Activated T-cell treated with anti-CD3 and anti-CD28 coated beads, Interleukin-2, amount 50 U/mL, for 48 hours (primary cell): ENCODE measurements at places on chromosomes 1 and 21.

DNA sequence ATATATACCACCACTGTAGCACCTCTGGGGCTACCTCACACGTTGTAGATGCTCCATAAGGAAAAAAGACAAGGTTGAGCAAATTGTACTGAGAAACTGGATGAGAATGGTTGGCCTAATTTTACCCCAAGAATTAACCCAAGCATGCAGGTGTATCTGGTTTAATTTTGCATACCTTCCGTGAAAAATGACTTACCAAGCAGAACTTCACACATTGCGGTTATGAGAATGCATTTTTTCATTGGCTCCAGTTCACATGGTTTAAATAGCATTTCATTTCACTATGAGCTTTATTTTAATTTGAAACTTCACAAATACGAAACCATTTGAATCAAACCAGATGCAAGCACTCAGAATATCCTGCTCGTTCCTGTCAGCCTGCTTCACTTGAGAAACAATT is 512.2 kb downstream of the LTN1 start:
- DNase-seq, result no peak

DNA sequence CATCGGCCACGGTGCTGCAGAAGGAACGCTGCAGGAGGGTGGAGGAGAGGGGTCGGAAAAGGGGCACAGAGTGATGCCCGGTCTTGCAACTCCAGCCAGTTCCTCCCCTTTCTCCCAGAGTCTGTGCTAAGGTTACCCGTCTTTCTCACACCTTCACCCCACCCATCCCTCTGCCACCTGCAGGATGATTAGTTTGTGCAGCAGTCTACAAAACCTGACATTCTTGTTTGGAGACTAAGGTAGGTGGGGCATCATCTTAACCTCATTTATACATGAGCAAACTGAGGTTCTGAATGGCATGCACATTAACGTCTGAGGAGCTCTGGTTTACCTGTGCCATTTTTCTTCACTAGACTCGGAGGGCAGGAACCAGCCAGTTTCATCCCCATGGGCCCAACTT is 232.3 kb downstream of the GRIK3 start:
- DNase-seq, result no peak

DNA sequence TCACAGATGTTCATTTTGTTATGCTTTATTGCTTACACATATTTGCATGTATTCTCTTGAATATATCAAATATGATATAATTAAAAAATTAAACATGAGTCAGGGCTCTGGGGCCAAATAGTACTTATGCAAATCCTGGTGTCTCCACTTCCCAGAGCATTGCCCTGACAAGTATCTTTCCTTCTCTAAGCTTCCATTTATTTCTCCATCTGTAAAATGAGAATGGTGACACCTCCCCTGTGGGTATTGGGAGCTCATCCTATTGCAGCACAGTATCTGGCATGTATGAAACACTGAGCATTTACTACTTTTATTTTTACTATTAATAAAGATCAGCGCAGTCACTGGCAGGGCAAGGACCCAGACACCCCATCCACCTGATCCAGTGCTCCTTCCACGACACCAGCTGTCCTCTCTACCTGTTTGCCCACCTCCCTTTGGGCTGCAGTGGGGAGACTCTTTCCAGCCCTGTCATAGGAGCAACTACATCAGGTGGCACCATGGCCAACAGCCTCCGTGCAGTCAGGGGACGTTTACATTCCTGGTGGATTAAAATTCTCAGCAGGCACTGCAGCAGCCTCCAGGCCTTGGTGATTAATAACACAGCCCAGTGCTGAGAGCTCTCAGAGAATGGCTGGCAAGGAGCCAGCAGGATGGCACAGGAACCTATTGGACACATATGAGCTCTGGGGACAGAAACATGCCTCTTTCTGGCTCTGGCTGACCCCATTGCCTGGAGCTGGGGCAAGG is 113.0 kb downstream of the DMRTB1 start:
- peak; percentile 15 for DNase-seq

- DNase-seq, result no peak
These were observed 7.9 kb downstream of the MAP10 start for GRCh38 chr1:232813097-232813496.

- no peak for DNase-seq
These were observed at the start of gene PCSK9 for GRCh38 chr1:55039342-55040082. PCSK9 (plus strand) TSS chr1:55039548; CDS start chr1:55039838, 290 bp downstream.
